Nucleus accumbens (tissue), 56 donors: ENCODE measurements at places on chromosomes 13 and 19.

- no peak for DNase-seq
Observed at GRCh38 chr19:33720691-33721682, 75.7 kb upstream of the KCTD15 start.

GRCh38 chr19:18230941-18231734 is 4.9 kb upstream of the PDE4C start:
- DNase-seq, result no peak

DNA sequence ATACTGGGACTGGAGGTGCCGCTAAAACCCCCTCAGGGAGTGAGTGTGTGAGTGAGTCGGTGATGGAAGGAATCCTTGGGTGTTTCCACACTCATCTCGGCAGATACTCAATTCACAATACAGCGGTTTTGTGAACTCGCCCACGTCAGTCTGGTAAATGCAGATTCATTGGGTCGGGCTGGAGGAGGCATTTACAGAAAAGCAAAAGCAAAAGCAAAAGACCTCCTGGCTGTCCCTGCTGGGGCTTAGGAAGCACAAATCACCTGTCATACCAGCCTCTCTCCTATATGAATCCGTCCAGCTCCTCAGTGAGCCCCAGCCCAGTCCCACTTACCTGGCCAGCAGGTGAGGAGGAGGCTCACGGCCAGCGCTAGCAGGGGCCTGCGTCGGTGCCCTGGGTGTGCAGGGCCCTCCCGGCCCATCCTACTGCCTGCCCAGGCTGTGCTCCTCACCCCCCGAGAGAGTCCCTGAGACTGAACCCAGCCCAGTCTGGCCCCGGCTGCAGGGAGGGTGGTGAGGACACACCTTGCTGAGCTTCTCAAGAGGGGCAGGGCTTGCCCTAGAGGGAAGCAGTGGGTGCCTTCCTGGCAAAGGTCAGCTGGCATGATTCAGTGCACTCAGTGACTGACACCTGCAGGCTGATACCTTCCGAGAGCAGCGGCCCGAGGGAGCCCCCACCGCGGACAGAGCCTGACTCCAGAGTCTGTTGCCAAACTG is at the start of gene MUC16:
Gene MUC16, minus strand, starts transcription at position 475 of the 717 bp plus-strand sequence.
- DNase-seq, result no peak

DNA sequence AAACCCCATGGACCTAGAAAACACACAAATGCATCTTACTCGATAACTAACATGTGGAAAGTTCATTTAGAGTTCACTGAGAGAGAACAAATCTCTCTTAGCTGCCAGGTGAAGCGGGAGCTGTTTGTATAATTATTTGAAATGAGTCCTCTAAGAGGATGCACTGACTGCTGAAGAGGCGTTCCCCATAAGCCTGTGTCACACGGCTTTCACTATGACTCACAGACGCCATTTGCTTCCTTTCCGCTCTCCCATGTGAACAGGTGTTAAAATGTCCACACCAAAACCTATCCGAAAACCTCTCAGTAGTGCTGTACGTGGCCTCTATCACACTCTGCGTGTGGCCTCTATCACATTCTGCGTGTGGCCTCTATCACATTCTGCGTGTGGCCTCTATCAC is 101.8 kb downstream of the SOX1 start:
- no peak for DNase-seq

GRCh38 chr19:29665826-29666577 is 741 bp downstream of the PLEKHF1 start:
- DNase-seq, result no peak

DNA sequence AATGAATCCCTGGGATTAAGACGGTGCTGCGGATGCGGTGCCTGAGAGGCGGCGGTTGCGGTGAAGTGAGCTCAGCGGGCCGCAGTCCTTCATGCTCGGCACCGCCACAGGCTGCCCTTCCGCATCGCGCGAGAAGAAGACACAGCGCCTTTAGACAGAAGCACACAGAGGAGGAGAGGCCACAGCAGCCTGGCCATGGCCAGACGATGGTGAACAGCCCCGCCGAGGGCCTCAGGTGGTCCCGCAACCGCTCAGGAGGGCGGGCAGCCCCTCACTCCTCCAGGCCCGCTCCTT is 459.2 kb downstream of the MYO16 start:
- no peak for DNase-seq

DNA sequence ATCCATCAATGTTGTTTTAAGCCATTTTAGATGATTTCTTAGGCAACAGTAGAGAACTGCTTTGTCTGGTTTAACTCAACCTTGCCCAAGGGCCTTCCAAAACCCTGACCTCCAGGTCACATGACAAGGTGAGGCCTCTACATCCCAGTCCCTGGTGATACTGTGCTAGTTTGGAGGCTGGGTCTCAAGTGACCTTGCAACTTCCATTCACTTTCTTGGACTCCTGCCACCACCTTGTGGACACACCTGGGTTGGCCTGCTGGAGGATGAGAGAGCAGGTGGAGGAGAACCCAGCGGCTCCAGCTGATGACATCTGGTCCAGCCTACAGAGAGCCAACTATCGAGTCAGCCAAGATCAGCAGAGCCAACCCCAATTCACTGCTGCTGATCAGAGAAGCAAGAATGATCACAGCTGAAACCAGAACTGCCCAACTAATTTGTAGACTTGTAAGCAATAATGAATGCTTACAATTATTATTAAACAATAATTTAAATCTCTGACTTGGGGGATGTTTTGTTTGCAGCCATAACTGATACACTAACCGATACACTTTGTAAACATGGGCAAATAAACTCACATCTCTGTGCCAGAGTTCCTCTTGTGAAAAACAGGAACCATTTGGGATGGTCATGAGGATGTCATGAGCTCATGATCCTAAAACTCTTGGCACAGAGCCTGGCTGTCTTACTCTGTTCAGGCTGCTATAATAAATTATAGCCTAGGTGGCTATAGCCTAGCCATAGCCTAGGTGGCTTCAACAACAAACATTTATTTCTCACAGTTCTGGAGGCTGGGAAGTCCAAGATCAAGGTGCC is 11.5 kb downstream of the FAM187B start:
- no peak for DNase-seq

DNA sequence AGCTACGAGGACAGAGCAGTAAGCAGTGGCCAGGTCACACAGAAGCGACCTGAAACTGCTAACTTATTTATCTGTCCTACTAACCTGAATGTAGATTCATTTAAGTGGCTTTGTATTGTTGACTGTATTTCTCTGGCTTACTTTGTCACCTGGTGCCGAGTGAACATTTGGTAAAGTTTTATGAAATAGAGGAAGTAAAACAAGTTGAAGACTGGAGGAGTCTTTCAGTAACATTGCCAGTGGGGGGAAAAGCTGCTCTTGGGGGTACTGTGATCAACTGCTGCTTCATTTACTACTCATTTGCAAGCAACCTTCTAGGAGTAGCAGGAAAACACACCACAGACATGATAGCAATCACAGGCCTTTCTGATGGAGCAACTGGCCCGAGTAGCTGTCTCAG is 615.0 kb downstream of the FGF9 start:
- DNase-seq, result no peak

GRCh38 chr13:32669030-32669646 is 82.9 kb downstream of the PDS5B start:
- no peak for DNase-seq

- no peak for DNase-seq
Observed at GRCh38 chr13:50214514-50214913, 199.3 kb downstream of the KCNRG start.

DNA sequence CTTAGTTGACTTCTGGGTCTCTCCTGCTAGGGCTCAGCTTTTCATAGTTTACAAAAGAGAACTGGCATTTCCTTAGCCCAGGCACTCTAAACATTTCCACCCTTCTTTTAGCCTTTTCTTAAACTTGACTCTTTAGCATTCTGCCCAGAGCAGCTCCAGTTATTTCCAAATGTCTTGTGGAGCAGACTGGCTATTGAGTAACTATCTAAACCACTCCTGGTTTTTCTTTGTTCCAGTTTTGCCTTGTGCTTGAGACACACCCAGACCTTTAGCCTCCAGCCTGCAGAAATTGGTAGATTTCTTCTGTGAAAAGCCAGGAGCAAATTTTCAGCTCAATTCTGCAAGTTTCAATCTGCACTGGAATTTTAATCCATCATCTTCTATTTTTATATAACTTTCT is 1813.1 kb downstream of the OLFM4 start:
- no peak for DNase-seq

- no peak for DNase-seq
Observed at GRCh38 chr19:49835562-49835961, 15.4 kb upstream of the PTOV1 start.

DNA sequence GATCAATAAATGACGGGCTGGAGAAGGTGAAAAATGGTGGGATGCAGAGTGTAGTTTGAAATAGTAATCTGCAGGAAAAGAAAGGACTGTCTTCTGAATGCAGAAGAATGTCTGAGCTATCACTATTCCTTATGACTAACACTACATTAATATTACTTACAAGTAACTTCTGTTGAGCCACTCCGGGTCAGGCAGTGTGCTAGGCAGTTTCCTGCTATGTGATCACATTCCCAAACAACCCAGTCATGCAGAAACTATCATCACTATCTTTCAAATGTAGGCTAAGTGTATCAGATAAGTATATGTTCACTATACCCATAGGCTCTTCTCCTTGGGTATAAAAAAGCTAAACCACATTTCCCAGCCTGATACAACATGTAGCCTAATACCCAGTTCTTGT is 6.6 kb downstream of the ZNF599 start:
- no peak for DNase-seq

DNA sequence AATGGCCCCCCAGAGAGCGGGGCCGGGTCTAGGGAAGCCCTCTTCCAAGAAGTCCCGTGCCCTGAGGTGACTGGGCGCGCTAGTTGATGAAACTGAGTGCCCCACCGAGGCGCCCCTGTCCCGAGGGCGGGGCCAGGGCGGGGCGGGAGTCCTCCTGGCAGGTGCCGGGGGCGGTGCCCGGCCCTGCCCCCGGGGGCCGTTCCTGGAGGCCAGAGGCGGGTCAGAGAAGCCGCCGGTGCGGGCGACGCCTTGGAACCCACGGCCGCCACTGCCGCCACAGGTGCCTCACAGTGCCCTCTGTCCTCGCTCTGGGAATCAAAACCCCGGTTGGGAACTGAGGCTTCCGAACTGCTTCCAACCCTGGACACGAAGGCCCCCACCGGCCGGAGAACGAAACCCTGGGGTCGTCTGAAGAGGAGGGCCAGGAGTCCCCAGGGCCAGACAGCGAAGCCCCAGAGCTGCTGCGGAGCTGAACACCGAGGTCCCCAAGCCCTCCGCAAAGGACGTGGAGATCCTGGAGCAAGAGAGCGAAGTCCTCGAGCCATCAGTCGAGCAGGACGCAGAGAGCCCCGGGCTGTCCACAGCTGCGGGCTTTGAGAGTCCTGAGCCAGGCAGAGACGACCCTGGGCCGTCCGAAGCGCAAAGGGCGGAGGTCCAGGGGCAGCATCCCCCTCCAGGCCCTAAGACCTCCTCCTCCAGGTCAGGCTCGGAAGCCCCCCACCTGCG is at the start of gene MISP3:
Gene MISP3, plus strand, starts transcription at position 252 of the 726 bp plus-strand sequence. CDS start 524 bp downstream, outside the sequence.
- peak; percentile 49 for DNase-seq

DNA sequence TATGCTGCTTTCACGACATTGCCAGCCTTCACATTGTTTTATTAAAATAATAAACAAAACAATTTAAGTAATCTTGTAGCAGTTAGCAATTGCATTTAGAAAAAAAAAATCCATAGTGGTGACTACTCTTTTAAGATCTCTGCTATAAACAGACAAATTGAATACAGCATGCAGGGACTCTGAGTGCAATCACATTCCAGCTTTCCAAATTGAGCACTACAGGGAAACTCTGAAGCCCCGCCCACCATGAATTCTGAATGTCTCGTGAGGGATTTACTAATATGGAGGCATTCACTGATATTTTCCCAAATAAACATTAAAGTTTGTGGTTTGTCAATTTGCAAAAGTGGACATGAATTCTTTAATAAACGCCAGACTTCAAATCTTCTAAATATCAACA is 698.8 kb downstream of the LIG4 start:
- DNase-seq, result no peak

GRCh38 chr19:46520616-46521015 is 24.9 kb upstream of the PNMA8B start:
- DNase-seq, result no peak

GRCh38 chr19:54231077-54231931 is 8.5 kb upstream of the LILRB3 start:
- DNase-seq, result peak; percentile 75

DNA sequence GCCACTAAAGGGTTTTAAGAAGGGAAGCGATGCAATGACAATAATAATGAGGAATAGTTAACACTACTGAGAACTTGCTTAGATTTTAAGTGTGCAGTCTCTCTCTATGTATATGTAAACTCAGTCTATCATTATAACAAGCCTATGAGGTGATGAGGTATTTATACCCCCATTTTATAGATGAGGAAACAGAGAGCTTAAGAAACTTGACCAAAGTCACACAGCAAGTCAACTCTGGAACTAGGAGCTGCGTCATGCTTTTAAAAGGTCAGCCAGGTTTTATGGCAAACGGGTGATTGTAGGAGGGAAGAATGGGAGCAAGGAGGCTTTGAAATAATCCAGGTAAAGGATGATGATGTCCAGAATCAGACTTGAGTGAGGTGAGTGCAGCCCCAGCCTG is 103.4 kb downstream of the TM9SF2 start:
- no peak for DNase-seq

DNA sequence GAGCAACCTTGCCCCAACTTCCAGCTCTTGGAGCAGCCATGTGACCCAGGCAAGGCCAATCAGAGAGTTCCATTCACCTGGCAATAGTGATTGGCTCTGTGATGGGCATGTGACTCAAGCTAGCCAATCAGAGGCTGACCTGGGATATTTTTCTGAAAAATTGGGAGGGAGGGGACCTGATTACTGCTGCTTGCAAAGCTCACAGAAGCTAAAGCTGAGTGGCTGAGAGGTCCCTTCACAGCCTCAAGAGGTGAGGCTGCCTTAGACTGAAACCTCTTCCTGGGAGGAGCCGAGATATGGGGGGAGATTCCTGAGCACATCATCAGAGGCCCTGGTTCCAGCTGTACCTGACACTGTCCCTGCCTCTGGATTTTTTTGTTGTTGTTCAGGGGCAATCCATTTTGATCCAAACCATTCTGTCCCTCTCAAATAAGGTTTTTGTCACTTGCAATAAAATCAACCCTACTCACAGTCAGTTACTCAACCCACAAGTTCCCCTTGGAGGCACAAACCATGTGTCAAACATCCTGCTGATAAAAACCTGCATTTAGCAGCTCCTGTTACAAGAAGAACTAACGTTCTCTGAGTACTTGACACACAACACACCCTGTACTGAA is 4.8 kb downstream of the CIB3 start:
- DNase-seq, result no peak

- DNase-seq, result no peak
Observed at GRCh38 chr19:53079313-53079924, 23.8 kb downstream of the ZNF160 start.

- DNase-seq, result no peak
Observed at GRCh38 chr19:44573183-44573582, 40.2 kb upstream of the IGSF23 start.

GRCh38 chr13:24625331-24625731 is 54.9 kb upstream of the ATP12A start:
- DNase-seq, result no peak
